Activated CD4-positive, alpha-beta T cell treated with anti-CD3 and anti-CD28 coated beads, Interleukin-2, amount 10 ng/mL, durations not matched to agents 7 days and 5 days (primary cell): ENCODE measurements at places on chromosomes 1 and 21.

GRCh38 chr1:14682941-14683621 is 84.6 kb downstream of the KAZN start:
- DNase-seq: no peak

DNA sequence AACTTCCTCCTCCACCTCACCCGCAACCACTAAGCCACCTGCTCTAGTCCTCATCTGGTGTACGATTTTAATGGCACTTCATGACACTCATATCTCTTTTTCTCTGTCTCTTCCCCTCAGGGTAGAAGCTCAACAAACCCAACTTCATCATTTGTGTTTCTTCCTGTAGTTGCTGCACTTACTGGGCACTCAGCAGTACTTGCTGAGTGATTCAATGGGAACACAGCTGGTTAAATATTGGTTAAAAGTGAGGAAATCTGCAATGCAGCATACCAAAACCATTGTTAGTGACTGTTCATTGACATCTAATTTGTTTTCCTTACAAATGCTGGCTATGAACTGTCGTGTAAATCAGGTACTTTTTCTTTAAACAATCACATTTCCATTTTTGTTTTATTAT is 541.1 kb upstream of the PRMT6 start:
- DNase-seq: no peak

- no peak for DNase-seq
These were observed 24.6 kb downstream of the ANGPTL3 start for GRCh38 chr1:62621907-62622306.

DNA sequence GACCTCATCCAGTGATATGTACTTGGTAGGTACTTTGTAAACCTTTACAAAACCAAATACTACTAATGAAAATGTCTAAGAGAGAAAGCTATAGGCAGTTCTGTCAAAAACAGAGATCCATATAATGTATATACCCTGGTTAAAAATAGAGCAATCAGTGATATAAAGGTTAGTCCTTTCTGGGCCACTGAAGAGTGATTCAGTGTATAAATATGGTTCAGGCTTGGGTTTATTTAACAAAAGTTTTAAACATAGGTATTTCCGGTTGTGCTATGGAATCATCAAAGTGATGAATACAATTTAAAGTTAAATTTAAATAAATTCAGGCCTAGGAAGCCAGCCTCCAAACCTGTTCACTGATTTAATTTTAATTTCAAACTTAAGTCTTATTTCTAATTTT is 108.4 kb upstream of the DMRTA2 start:
- no peak for DNase-seq

DNA sequence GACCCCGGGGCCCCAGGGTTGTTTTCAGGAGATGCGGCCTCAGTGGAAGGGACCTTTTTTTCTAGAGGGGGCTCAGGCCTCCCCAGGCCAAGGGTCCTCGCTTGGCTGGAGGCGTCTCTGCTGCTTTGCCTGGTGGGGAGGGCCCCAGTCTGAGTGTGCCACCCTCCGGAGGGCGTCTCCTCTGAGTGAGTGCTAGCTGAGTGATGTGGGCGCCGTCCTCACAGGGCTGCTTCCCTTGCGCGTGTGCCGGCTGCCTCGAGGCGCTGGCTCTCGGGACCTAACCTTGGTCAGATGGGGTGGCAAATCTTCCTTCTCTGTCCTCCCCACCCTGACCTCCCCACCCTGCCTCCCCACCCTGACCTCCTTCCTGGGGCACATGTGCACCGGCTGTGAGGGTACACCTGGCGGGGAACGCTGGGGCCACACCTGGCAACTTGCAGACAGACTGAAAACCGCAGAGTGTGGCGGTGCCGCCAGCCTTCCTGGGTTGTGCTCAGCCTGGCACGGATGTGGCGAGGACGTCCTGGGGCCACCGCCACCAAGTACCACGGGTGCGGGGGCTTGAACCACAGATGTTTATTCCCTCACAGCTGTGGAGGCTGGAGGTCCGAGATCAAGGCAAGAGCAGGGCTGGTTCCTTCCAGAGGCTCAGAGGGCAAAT is 93.0 kb upstream of the TTC34 start:
- DNase-seq: peak; percentile 26

DNA sequence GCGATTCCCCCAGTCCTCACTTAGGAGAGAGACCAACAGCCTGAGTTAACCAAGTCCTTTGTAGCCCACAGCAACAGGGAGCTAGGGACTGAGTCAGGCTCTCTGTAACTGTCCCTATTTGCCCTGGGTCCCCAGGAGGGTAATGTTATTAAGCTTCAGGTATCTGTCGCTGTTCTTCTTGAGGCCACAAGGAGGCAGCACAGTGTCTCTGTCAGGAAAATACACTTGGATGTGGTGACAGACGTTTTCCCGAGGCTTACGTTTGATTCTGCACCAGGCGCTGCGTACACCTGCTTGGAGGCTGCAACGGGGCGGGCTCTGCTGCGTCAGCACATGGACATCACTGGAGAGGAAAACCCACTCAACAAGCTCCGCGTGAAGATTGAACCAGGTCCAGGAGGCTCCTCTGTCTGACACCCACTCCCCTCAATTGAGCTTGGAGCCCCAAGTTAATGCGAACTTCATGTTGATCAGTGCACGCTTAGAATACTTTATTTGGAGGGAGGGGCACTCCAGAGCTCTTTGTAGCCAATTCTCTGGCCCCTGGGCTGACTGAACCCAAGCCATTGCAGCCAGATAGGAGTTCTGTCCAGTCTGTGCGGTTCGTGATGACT is 10.7 kb upstream of the ELF3 start:
- DNase-seq: peak; percentile 32

DNA sequence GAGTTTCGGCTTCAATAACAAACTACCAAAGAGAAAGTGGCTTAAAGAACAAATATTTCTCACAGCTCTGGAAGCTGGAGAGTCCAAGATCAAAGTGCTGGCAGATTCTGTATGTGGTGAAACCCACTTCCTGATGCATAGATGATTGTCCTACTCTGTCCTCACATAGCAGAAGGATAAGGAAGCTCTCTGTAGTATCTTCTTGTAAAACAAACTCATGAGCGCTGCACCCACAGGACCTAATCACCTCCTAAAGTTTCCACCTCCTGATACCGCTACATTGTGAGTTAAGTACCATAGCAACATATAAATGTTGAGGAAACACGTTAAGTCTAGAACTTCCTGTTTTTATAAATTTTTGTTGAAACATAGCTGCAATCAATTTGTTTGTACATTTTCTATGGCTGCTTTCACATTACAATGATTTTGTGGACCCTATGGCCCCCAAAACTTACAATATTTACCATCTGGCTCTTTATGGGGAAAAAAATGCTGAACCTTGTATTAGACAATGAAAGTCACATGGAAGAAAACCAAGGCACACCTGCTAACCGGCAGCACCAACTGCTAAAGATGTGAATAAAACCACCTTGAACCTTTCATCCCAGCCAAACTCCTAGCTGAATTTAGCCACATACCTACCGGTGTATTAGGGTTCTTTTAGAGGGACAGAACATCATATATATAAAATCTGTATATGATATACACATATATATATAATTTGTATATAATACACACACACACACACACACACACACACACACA is 1423.4 kb downstream of the NCAM2 start:
- peak; percentile 31 for DNase-seq

GRCh38 chr21:17679002-17679600 is 66.4 kb upstream of the BTG3 start:
- peak; percentile 57 for DNase-seq

GRCh38 chr1:180277476-180278193 is 47.6 kb downstream of the LHX4 start:
- no peak for DNase-seq

DNA sequence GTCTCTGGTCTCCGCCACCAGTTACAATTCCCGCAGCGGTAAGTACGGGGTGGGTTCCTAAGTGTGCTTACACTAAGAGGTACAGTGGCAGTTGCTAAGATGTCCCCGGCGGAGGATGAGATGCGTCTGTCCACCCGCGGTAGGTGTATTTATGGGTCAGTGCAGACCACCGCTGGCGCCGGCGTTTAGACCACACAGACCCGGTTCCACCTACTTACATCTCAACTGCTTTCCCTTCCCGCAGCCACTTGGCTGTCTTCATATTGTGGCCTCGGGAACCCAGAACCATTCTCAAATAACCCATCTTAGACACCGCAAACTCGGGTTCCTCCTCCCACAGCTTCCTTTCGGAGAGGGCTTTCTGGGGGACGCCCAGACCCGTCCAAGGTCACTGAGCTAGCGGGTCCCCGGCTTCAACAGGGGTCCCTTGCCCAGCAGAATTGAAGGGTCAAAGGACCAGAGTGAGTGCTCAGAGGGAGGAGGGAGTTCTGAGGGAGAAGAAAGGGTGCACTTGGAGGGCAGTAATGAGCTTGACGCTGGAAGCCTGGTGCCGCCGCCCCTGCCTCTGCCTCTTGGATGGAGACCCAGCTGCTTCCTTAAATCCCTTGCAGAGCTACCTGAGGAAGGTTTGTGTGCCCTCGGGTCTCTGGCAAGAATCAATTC is 8.6 kb downstream of the NR5A2 start:
- DNase-seq: no peak

GRCh38 chr21:38054334-38054733 is 138.1 kb upstream of the KCNJ6 start:
- no peak for DNase-seq

- DNase-seq: no peak
These were observed 1.6 kb upstream of the BARHL2 start for GRCh38 chr1:90718411-90719329.

GRCh38 chr1:11951901-11952300 is 17.4 kb downstream of the PLOD1 start:
- no peak for DNase-seq

GRCh38 chr1:110048240-110048639 is 13.8 kb downstream of the STRIP1 start:
- DNase-seq: no peak

GRCh38 chr1:19828546-19828945 is 13.5 kb upstream of the RNF186 start:
- DNase-seq: no peak

DNA sequence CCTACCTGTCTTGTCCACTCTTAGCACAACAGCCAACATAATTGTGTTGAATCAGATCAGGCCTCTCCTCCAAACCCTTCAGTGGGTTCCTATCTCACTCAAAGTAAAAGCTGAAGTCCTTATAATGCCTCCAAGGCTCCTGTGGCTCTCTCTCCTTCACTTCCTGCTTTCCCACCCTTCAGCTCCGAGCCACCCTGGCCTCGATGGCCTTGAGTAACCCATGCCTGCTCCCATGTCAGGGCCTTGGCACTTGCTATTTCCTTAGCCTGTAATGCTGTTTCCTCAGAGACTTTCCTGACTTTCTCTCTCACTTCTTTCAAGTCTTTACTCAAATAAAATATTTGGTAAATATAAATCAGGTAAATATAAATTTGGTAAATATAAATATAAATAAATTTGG is 8.1 kb upstream of the PLEKHM2 start:
- no peak for DNase-seq

- DNase-seq: no peak
These were observed 12.9 kb downstream of the EPB41 start for GRCh38 chr1:28927266-28927647.

DNA sequence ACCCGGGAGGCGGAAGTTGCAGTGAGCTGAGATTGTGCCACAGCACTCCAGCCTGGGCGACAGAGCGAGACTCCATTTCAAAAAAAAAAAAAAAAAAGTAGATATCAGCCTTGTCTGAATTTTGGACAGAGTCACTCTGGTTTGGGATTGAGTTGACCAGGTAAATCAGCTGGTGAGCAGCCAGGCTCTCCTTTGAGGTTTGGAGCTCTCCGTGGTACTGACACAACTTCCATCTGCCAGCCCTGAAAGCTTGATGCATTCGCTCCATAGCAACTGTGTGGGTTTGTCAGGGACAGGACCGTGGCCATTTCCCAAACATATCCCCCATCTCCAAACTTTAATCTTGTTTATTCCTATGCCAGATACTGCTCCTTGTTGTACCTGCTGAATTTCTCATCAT is 155.2 kb downstream of the DMRTA2 start:
- DNase-seq: peak; percentile 21

GRCh38 chr1:205481218-205481617 is 23.3 kb upstream of the CDK18 start:
- no peak for DNase-seq

GRCh38 chr1:223819730-223820514 is 25.8 kb downstream of the TP53BP2 start:
- no peak for DNase-seq

DNA sequence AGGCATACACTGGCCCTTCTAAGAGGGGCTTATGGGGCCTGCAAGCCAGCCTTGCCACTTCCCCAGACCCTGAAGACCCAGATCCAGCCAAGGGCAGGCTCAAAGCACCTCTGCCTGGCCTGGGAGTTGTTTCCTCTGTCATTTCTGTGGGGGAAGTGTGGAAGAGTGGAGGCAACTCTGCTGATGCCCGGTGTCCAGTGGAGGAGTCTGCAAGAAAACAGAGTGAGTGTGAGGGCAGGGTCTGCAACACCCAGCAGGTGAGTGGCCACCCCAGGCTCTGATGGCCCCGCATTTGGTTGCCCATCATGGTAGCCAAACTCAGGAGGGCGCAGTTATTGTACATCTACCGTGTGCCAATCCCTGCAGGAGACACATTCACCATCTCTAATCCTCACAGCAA is 8.4 kb downstream of the CLEC20A start:
- DNase-seq: no peak

DNA sequence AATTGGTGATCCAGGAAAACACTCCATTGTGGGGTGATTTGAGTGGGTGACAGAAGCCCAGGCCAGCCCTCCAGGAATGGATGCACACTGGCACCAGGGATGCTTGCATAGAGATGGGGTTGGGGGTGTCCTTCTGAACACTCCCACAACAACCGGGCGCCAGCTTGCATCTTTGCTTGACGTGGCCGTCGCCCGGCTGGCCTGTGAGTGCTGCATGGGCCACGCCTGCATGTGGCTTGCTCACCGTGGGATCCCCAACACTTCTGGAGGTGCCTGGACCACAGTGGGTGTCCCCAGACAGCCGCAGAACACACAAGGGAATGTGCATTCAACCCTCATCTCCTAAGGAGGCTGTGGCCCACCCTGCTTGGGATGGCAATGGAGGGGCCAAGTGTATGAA is 55.1 kb downstream of the SIK1 start:
- no peak for DNase-seq

DNA sequence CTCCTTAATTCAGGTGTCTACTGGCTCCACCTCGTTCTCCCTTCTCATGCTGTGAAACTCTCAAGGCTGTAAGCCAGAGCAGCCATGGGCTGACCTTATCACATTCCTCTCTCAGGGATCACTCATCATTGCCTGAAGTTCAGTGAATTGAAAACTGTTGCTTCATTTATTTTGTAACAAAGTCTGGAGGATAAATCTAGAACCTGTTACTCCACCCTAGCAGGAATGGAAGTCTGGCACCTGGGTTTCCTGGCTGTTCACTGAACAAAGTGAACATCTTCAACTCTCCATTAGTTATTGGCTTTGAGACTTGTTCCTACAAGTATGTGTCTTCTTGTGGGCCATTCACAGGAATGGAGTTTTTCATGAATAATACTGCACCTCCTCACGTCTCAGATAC is 584.1 kb downstream of the PTPRU start:
- DNase-seq: no peak

GRCh38 chr1:111989531-111990025 is at the start of gene KCND3:
KCND3 (minus strand) TSS chr1:111989668.
- DNase-seq: no peak

GRCh38 chr1:160261556-160261892 is 825 bp downstream of the DCAF8 start:
- peak; percentile 79 for DNase-seq
